ENCODE measurements at places on chromosomes 7 and 10.

- DNase-seq = no peak
These were observed 38.6 kb downstream of the BPGM start for GRCh38 chr7:134685250-134685649.

DNA sequence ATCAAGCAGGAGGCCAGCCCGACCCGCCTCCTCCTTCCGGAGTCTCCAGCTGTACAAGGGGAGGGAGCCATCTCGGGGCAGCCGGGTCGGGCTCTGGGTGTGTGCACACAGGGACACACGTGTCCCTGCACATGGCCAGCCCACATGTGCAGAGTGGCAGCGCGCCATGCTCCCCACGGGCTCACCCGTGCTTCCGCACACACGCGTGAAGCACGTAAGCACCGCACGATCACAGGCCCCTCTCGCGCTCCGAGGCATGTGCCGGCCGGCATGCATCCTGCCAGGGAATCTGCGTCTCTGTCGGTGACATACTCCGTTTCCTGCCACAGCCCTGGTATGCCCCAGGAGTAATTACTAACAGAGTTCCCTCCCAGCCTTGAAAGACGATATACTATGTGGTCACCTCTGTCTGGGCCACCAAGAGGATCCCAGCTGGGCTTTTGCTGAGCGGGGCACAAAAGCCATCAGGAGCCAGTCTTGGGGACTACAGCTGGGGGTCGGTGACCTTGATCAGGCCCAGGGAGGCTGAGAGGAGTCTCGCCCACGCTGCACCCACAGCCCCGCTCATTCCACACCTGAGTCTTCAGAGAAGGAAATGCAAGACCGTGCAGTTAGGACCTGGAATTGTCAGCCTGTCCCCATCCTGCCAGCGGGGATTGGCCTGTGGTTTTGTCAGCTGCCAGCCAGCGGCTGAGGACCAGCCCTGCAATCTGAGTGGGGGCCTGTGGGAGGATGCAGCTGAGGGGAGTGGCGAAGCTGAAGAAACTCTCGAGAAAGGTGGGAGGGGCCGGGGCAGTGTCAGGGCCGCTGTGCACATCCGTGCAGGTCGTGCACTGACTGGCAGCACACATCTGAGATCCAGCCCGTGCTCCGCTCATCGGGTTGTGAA is 11.0 kb upstream of the LFNG start:
- no peak for DNase-seq

DNA sequence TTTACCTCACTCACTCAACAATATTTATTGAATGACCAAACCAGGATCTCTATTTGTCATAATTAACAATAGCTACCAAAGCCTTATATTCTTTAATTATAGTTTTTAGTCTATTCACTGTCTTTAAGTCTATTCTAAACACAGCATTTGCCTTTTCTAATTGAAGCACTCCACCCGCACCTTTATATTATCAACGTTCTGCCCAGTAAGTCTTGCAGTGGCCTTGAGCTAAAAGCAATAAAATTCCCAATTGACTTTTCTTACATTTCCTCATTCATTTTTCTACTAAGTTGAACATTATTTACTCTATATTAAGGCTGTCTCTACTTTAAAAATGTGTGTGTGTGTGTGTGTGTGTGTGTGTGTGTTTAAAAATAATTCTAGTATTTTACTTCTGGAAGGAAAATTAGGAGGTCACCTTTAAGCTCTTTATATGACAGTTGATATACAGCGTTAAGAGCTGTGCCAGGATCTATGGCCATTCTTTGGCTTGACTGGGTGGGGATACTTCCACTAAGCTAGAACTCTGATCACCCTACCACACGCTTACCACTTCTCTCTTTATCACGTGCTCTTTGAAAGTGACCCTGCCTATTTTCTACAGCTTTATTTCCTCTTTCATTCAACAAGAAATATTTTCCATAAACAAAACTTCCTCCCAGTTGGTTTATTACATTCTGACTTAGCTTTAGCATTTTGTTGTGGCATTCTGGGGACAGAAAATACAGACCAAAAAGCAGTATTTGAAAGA is 8.8 kb downstream of the PAPSS2 start:
- DNase-seq = no peak

GRCh38 chr10:132536241-132536876 is 1.2 kb upstream of the INPP5A start:
- DNase-seq = no peak

DNA sequence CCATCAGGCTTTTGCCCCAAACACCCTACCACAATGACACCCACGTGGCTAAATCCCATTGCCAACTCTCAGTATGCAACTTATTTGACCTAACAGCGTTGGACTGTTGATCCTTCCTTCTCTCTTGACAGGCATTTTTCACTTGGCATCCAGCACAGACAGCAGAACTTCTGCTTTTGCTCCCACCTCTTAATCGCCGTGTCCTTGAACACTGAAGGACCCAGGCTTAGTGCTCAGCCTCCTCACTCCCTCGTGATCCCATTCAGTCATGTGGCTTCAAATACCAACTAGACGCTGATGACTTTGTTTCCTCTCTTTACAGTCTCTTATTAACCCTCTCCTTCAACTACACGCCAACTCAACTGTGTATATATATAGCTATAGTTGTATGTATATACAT is 25.0 kb downstream of the ZFAND2A start:
- no peak for DNase-seq

GRCh38 chr7:77282897-77283296 is 83.3 kb upstream of the FGL2 start:
- no peak for DNase-seq

DNA sequence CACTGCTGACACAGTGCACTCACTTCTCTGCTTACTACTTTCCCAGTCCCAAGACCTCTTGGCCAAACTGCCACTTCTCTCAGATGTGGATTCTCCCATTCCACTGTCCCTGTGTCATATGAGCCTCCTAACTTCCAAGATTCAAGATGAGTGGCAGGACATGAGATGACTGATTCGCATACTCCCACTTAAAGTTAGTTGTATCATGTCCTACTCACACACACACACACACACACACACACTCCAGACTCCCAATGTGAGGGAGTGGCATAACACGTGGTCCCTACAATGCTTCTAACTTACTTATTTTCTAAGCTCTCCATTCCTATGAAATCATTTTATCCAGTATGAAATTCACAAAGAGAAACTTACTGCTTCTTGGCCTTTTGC is 67.0 kb upstream of the CAV2 start:
- DNase-seq = no peak

DNA sequence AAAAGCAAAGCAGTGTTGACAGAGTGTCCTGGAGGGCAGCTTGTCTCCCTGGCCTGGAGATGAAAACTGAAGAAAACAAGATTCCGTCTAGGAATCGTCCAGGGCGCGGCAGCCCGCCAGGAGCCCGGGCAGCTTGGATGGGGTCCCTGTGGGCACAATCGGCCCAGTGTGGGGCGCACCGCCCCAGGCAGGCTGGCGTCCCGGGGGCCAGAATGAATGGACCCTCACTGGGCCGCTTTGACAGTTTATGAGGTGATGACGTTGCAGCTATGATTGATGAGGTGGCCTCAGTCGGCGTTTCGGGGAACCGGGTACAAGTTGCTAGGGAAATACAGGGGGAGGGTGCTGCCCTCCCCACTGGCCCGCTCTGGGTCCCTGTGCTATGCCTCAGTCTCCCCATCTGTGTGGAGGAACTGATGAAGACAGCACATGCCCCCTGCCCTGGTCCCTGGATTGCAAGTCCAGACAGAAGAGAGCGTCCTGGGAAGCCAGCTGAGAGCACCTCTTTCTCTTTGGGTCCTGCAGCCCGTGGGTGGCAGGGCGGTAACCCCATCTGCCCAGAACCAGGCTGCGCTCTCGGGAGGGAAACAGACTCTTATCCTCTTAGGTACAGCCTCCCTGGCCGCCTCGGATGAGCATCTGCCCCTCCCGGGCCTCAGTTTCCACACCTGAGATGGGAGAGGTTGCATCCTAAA is 131.3 kb downstream of the LHPP start:
- DNase-seq = no peak

DNA sequence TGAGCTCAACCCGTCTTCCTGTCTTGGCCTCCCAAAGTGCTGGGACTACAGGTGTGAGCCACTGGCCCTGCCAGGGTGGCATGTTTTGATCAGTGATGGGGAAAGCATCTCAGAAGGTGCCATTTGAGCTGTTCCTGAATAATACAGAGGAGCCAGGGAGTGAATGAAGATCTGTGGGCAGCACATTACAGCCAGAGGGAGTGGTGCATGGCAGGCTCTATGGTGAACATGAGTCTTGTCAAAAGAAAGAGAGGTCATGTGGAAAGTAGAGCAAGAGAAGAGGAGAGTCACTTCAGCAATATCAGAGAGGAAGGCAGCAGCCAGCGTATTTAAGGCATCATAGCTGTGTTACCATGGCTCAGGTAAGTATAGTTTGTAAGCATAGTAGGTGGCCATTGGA is 275.7 kb upstream of the LRGUK start:
- DNase-seq = no peak

DNA sequence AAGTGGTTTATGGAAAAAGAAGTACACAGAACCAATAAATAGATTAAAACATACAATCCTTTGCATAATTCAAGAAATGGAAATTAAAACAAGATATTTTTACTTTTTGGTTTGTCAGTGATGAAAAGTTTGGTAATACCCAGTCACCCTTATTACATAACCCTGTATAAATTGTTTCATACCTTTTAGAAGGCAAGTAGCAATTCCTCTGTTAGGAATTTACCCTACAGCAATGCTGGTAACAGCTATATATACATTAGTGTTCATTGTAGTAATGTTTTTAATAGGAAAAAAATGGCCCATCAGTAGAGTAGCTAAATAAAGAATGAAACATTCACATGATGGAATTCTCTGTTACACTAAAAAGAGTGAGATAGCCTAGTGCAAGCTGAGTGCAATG is 42.7 kb downstream of the PTPN12 start:
- no peak for DNase-seq

DNA sequence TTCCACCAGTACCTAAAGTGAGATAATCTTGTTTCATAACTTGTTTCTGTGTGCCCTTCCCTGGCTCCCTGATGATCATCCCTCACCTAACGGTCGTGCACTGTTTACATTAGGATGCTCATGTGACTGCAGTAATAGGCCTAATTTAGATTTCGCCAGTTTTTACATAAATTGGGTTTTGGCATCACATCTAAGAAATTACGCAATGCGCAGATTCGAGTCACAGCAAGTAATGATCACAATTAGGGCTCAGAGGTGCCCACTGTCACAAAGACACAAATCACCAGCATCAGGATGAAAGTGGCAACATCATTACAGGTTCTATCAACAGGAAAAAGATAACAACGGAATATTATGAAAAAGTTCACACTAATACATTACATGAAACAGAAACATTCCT is 94.7 kb downstream of the LARP4B start:
- DNase-seq = no peak

DNA sequence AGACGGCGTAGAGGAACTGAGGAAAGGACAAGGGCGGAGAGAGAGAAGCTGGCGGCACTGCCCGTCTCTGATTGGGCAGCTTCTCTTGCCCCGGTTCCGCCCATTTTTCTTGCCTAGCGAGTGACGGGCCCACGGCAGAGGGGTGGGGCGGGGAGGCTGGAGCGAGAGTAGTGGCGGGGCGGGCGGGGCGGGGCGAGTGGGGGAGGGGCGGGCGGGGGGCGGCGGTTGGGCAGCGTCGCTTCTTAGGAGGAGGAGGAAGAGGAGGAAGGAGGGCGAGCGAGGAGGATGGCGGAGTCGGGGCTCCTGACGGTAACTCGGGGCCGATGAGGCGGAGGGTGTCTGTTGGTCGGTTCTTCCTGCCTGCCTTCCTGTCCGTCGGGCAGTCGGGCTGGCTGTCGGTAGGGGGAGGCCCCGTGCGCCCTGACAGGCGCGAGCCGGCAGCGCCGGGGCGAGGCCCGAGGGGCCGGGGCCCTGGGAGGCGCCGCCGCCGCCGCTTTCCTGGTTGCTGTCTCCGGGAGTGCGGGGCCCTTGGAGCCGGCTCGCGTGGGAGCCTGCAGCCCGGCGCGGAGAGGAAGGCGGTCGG is at the start of gene SHOC2:
TSS of gene SHOC2 (plus strand) at position 256 of the 583 bp plus-strand sequence. CDS start 44,755 bp downstream, outside the sequence.
- DNase-seq = no peak

- peak; percentile 60 for DNase-seq
These were observed 326.5 kb downstream of the THSD7A start for GRCh38 chr7:11505471-11505985.

DNA sequence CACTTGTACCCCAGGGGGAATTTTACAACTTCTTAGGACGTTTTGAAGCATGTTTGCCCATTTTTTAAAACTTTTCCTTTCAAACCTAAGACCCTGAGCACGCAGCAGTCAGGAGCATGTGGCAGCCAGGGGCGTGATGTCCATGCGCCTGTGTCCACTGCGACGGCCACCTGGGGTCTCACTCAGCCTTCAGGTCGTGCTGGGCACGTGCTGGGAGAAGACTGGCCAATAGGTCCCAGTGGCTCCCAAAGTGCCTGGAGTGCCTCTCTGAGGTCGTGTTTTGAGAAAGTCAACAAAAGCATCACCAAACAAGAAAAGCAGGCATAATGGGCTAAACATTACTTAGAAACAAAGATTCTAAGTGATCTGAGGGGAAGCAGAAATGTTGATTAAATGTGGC is 14.8 kb downstream of the LRRC27 start:
- DNase-seq = no peak

DNA sequence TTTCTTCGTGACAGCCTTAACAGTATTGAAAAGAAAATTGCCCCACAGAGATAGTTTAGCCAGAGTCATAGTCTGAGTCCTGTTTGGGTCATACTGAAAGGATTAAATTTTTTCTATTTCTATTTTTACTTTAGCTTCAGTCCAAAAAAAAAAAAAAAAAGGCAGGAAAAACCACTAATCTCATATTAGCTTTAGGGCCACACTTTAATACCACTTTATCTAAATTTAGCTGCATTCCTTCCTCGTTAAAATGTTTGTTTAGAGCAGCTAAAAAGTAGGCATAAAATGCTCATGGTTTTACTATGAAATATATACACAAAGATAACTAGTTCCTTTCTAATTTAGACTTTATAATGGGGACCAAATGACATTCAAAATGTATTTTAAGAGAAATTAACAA is 216.5 kb upstream of the TMEM196 start:
- no peak for DNase-seq

DNA sequence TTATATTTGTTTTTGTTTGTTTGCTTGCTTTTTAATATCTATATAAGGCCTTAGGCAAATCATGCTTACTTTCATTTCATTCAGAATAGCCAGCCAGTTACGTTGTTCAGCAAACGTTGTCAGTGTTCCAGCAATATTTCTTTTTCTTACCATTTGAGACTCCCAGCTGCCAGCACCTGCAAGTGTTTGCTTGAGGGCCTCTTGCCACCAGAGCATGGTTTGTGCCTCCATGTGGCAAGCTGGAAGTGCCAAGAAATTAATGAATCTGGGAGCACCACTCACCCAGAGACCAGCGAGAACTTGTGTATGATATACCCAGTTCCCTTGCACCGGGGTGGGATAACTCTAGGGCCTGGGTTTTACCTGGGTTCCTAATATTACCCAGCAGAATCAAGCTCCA is 177.1 kb upstream of the CSTF2T start:
- no peak for DNase-seq

DNA sequence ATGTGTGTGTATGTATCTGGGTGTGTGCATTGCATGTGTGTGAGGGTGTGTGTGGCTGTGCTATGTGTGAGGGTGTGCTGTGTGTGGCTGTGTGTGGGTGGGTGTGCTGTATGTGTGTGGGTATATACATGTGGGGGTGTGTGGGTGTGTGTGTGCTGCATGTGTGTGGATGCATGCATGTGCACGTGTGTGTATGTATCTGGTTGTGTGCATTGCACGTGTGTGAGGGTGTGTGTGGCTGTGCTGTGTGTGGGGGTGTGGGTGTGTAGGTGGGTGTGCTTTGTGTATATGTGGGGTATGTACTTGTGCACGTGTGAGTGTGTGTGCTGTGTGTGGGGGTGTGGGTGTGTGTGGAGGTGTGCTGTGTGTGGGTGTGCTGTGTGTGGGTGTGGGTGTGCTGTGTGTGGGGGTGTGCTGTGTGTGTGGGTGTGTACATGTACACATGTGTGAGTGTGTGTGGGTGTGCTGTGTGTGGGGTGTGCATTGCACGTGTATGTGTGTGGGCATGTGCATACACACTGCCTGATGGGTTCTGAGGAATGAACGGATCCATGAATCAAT is 579.8 kb downstream of the PTPRN2 start:
- DNase-seq = no peak
